Ovary (tissue), 10 donors: ENCODE measurements at places on chromosomes 1 and 21. TPM values are rescaled to one million over a fixed set of nuclear protein-coding genes. Genes with fewer than 3 reads are reported as not detected.

DNA sequence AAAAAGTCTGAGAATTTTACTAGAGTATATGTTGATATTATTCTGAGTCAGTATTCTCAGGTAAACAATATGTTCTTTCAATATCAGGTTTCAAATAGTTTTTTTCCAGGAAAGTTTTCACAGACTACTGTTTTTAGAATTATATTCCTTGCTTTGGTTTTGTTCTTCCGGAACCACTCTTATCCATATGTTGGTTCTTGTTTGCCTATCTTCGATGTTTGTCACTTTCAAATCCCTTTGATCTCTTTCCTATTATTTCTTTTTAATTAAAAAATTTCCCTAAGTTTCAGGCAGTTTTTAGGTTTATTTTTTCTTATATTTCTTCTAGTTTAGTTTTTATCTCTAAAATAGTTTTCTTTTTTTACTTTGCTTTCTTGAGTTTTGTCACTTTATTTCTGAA, 20.9 kb downstream of the NOS1AP start:
- DNase-seq: no peak
- H3K36me3 ChIP-seq: no peaks in the 10 kb centered on the region
- no peak overlapping the region for H3K4me3 ChIP-seq
- no peak overlapping the region for H3K27ac ChIP-seq
- no peaks in the 10 kb centered on the region for H3K4me1 ChIP-seq
- H3K27me3 ChIP-seq: no peaks in the 10 kb centered on the region

The TACSTD2 gene
- polyA plus RNA-seq: 1.2 TPM

The BCAR3 gene
- 14.7 TPM for polyA plus RNA-seq

The LENEP gene
- polyA plus RNA-seq: not detected

GRCh38 chr1:225044258-225044657, 114.8 kb downstream of the DNAH14 start:
- no peak overlapping the region for H3K4me3 ChIP-seq
- H3K27ac ChIP-seq: no peak overlapping the region
- H3K36me3 ChIP-seq: no peaks in the 10 kb centered on the region
- DNase-seq: no peak
- no peaks in the 10 kb centered on the region for H3K4me1 ChIP-seq

DNA sequence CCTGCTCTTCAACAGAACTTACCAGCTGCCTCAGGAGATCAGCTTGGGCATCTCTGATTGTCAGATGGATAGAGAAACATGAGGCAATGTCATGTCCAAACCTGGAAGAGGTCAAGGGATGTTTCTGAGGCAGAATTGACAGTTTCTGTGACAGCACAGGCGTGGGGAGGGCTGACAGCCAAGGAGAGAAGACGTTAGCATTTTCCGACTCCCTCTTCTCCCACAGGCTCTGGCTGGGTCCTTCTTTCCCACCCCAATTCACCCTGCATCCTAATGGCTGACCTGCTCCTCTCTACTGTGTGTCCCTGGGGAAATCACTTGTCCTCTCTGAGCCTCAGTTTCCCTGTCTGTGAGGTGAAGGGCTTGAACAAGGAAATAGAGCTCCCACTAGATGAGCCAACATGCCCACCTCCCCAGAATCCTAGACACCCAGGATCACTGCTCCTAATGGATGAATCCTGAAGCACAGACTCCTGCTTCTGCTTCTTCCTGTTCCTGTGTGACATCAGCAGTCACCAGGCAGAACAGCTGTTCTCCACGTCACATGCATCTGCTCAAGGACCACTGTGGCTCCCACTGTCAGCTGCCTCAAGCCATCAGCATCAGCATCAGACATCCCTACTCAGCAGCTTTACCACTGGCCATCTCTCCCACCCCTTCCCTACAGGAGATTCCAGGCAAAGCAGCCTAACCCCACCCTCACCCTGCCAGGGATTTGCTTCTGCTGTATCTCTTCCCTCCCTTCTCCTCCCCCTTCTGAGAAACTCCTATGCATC, 408.0 kb downstream of the MATN1 start:
- H3K36me3 ChIP-seq: no peaks in the 10 kb centered on the region
- H3K4me3 ChIP-seq: no peak overlapping the region
- no peaks in the 10 kb centered on the region for H3K27me3 ChIP-seq
- no peaks in the 10 kb centered on the region for H3K4me1 ChIP-seq
- DNase-seq: no peak
- no peak overlapping the region for H3K27ac ChIP-seq

The DCDC2B gene
- polyA plus RNA-seq: not detected

GRCh38 chr21:45019076-45019886, 55.1 kb upstream of the ADARB1 start:
- peak overlapping the region; percentile 34 for H3K4me3 ChIP-seq
- H3K27me3 ChIP-seq: no peaks in the 10 kb centered on the region
- H3K36me3 ChIP-seq: no peaks in the 10 kb centered on the region
- peak; percentile 43 for DNase-seq
- H3K27ac ChIP-seq: no peak overlapping the region

The CELA3B gene
- polyA plus RNA-seq: not detected

DNA sequence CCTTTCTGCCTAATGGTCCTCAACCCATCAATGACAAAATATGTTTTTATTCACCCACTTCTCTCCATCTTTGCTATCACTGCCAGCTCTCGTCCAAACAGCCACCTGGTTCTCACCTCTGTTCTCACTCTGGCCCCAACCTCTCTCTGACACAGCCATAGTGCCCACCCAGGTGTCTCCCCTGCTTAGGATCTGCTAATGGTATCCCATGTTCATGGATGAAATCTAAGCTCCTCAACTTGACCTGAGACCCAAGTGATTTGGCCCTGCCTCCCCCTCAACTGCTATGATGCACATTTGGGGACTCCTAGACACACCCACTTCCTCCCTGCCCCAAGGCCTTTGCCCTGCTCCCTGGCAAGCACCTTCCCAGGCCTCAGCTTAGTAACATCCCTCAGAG, 25.9 kb downstream of the KIF17 start:
- H3K4me3 ChIP-seq: no peak overlapping the region
- H3K27me3 ChIP-seq: no peaks in the 10 kb centered on the region
- H3K36me3 ChIP-seq: no peaks in the 10 kb centered on the region
- H3K27ac ChIP-seq: no peak overlapping the region

The MAPKAPK2 gene
- polyA plus RNA-seq: 64.7 TPM

The CA14 gene
- polyA plus RNA-seq: 0.58 TPM

- no peaks in the 10 kb centered on the region for H3K4me1 ChIP-seq
- H3K27ac ChIP-seq: no peak overlapping the region
- no peak for DNase-seq
- H3K27me3 ChIP-seq: no peaks in the 10 kb centered on the region
Observed at GRCh38 chr1:2446861-2447260, 29.2 kb upstream of the PLCH2 start.

- peaks cover 12% of the 10 kb centered on the region for H3K4me1 ChIP-seq
- no peak overlapping the region for H3K27ac ChIP-seq
- DNase-seq: peak; percentile 35
- H3K27me3 ChIP-seq: no peaks in the 10 kb centered on the region
Observed at GRCh38 chr1:9591669-9592509, 3.2 kb downstream of the TMEM201 start.

The FMOD gene
- polyA plus RNA-seq: 116 TPM

DNA sequence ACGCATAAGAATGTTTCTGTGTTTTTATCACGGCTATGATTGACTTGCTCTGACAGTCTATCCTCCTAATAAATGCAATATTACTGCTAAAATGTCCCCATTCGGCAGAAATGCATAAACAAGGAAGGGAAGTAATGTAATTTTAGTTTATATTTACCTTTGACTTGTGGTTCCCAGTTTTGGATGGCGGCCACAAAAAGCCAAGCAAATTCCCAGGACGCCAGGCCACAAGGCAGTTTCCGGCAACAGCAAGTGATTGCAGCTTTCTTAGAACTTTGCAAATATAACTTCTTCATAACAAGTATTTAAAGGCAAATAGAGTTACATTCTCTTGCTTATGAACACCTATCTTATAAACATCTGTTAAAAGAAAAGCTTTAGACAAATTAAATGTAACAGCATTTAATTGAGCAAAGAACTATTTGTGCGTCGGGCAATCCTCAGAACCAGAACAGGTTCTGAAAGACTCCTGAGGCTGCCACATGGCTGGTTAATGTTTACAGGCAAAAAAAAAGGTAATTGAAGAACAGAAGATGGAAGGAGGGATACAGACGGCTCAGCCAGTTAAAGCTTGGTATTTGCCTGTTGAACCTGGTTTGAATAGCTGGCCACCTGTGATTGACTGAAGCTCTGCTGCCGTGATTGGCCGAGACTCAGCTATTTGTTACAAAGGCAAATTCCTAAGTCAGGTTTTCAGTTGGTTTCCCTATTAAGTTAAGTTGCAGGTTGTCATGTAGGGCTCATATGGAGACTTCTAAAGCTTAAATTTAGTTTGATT, 80.8 kb downstream of the C21orf91 start:
- no peak for DNase-seq
- H3K27me3 ChIP-seq: no peaks in the 10 kb centered on the region
- no peaks in the 10 kb centered on the region for H3K4me1 ChIP-seq
- no peak overlapping the region for H3K27ac ChIP-seq

DNA sequence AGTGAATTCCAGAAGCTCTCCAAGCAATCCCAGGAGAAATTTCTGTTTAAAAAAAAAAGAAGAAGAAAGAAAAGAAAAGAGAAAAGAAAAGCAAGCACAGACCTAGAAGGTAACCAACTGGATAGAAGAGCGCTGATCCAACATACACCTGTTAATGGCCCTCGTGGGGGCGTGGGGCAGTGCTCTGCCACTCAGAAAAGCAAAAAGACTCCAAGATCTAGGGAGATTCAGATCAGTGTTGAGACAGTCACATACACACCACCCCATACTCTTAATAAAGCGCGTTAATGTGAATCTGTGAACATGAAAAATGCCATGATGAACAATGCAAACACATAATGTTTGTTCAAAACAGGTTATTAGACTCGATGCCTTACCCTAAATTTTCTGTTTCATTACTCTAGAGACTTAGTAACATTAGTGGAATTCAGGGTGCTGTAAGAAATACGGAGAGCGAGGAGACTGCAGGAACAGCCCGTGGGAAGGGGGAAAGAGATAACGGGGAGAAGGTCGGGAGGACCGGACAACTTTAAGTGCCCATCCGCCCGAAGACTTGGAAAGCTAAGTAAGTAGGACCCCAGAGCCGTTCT, 406 bp downstream of the NME7 start:
- H3K27ac ChIP-seq: peak overlapping the region; percentile 44
- no peaks in the 10 kb centered on the region for H3K27me3 ChIP-seq
- H3K4me3 ChIP-seq: peak overlapping the region; percentile 73
- no peaks in the 10 kb centered on the region for H3K36me3 ChIP-seq

DNA sequence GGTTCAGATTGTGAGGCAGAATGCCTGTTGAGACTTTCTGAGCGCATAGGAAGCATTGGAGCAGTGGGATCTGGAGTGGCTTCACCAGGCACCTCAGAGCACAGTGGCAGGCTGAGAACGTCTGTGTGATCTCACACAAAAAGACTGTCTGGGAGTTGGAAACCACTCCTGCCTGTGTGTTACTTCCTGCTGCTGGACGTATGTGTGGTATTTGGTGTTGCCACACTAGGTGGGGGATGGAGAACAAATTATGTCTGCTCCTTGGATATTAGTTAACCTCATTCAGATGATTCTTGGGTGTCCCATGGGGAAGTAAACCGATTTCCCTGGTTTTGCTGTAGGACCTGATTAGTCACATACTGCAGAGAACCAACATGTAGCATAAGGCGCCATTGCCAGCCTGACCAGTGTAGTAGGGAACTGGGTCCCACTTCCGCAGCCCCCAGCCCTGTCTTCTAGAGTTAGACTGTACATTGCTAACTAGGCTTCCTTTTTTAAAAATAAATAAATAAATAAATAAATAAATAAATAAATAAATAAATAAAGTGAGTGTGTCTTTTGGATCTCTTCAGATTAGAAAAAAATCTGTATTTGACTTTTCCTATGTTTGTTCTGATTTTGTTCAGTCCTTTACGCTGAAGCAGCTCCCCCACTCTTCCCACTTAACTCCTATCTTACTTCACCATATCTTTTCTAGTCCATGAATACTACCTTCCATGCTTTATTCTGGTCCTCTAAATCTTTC, 26.9 kb downstream of the UCK2 start:
- H3K4me1 ChIP-seq: no peaks in the 10 kb centered on the region
- no peaks in the 10 kb centered on the region for H3K36me3 ChIP-seq
- H3K4me3 ChIP-seq: no peak overlapping the region
- no peak overlapping the region for H3K27ac ChIP-seq
- no peaks in the 10 kb centered on the region for H3K27me3 ChIP-seq
- no peak for DNase-seq

GRCh38 chr1:75469586-75470173, 141.2 kb downstream of the SLC44A5 start:
- H3K27me3 ChIP-seq: no peaks in the 10 kb centered on the region
- no peaks in the 10 kb centered on the region for H3K36me3 ChIP-seq
- H3K27ac ChIP-seq: no peak overlapping the region
- DNase-seq: no peak
- H3K4me1 ChIP-seq: no peaks in the 10 kb centered on the region

- H3K4me1 ChIP-seq: no peaks in the 10 kb centered on the region
- DNase-seq: no peak
- H3K27ac ChIP-seq: no peak overlapping the region
- H3K4me3 ChIP-seq: no peak overlapping the region
- H3K27me3 ChIP-seq: no peaks in the 10 kb centered on the region
Observed at GRCh38 chr1:63792152-63792551, 18.3 kb downstream of the ROR1 start.

The TIE1 gene
- 25.5 TPM for polyA plus RNA-seq

The MNDA gene
- polyA plus RNA-seq: 8.7 TPM

DNA sequence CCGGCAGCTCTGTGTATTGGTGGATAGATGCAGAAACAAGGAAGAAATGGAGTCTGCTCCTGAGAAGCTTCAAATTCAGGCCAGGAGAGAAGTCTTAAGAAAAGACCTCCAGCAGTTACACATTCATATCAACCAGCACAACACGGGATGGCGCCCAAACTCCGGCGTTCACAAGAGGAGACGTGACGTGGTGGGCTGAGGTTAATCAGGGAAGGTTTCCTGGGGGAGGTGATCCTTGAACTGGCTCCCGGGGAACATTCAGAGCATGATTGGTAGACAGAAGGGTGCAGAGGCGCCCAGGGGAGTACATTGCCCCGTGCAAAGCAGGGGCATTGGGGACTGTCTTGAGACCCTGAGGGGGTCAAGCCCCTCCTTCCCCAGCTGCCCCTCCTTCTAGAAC, 27.7 kb upstream of the SPSB1 start:
- no peaks in the 10 kb centered on the region for H3K36me3 ChIP-seq
- H3K4me3 ChIP-seq: no peak overlapping the region
- DNase-seq: no peak
- no peaks in the 10 kb centered on the region for H3K27me3 ChIP-seq
- no peak overlapping the region for H3K27ac ChIP-seq

GRCh38 chr1:11978301-11978700, 1.9 kb upstream of the MFN2 start:
- no peak overlapping the region for H3K4me3 ChIP-seq
- no peaks in the 10 kb centered on the region for H3K27me3 ChIP-seq

The ATG4C gene
- 13.7 TPM for polyA plus RNA-seq

DNA sequence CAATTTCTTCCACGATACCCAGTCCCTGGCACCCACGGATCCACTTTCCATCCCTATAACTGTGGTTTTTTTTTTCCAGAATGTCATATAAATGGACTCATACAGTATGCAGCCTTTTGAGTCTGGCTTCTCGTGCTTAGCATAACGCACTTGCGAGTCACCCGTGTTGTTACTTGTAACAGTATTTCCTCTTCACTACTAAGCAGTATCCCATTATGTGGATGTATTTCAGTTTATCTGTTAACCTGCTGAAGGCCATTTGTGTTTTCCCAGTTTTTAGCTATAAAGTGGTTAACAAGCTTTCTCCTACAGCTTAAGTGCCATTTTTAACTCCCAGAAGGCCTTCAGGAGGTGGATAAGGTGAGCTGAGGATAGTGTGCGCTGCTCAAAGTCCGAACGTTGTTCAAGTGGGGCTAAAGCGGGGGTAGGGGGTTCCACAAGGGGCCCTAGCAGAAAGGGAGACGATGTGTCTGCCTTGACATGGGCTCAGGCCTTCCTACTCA, 829 bp downstream of the ADAR start:
- H3K27me3 ChIP-seq: no peaks in the 10 kb centered on the region
- no peaks in the 10 kb centered on the region for H3K36me3 ChIP-seq
- H3K4me3 ChIP-seq: peak overlapping the region; percentile 89
